ENCODE measurements at places on chromosomes 3 and 15.

DNA sequence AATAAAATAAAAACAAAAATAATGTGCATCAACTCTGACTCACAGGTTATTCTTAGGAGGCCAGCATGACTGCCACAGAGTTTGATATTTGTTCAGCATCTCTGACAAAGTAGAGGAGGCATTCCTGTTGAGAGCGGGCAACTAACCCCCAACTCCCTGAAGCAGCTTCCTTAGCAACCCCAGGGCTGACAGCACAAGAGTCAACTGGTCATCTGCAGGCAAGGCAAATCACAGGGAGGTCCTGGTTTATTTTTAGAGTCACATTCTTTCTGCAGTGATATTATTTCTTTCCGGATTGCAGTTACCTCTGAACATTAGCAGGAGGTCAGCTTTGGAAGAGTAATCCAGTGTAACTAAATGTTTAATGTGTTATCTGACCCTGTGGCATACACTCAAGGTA, 273.0 kb downstream of the PLCL2 start:
- DNase-seq: peak; percentile 27

DNA sequence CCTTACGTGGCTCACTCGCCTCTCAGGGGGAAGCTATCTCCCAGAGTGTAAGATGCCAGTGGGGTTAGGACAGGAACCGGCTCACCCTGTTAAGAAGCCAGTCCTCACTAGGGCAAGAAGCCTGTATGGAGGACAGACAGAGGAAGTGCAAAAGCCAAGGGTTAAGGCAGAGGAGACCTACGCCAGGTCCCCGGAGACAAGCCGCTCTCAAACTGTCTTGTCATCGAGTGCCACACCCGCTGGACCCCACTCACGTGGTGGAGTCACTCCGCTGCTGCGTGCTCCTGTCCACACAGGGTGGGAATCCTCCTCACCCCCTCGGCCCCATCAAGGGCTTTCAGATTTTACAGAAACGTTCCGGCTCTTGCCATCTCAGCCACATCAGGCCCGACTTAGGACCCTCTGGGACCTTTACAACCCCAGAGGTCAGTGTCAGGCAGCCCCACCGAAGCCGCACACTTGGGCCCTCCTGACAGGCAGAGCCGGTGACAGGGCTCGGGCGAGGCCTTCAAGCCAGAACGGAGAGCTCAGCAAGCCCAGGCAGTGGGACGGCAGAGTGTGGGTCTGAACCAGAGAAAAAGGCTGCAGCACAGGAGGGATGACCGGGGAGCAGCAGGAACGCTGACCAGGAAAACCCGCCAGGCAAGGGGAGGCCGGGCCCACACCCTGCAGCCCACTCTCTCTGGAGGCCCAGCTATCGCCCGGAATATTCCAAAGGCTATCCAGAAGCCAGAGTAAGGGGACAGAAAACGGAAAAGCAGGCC, 61.7 kb downstream of the XXYLT1 start:
- DNase-seq: no peak

DNA sequence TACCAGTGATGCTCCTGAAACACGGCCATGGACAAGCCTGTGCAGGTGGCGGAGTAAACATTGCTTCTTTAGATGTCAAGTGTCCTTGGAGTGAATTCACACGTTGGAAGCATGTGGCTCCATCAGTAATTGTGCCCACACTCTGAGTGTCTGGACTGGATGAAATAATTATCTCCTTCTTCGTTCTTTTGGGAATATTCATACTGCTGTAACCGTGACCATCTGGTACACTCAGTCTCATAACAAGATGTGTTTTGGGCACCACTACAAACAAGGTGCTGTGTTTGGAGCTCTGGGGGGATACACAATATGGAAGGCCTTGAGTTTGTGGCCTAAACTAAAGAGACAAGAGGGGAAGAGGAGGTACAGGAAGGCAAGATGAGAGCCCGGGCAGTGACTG, 165.6 kb downstream of the APBA2 start:
- no peak for DNase-seq

DNA sequence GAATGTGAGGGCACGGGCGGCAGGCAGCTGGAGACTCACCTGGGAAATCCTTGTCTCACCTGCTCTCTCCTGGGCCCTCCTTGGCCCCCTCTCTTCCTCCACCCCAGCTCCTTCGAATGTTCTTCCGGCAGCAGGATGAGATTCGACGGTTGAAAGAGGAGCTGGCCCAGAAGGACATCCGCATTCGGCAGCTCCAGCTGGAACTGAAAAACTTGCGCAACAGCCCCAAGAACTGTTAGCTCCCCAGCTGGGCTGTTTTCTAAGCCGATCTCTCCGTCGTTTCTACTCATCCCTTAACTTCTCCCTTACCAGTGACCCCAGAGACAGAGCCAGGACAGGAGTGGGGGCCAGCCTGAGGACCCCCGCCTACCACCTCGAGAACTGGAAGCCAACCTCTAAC, 95.0 kb downstream of the ANP32A start:
- no peak for DNase-seq

DNA sequence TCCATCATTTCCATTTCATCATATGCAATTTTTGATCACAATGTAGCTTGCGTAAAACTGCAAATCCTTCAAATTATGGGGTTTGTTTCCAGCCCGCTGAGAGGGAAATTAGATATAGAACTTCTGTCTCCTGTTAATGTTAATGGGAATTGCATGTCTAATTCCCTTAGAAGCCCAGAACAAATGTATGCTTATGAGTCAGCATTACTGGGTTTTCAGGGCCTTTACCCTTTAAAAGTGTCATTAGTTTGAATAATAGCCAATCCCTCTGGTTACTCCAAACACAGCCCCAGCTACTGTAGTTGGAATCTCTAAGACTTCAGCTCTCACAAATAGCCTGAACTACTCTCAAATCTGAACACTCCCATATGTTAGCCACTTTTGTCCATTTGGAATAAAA, 439.4 kb downstream of the C3orf38 start:
- DNase-seq: no peak

Measured in A549 (cell line).